Dorsolateral prefrontal cortex (tissue), 122 donors: ENCODE measurements at places on chromosomes 3 and 15.

DNA sequence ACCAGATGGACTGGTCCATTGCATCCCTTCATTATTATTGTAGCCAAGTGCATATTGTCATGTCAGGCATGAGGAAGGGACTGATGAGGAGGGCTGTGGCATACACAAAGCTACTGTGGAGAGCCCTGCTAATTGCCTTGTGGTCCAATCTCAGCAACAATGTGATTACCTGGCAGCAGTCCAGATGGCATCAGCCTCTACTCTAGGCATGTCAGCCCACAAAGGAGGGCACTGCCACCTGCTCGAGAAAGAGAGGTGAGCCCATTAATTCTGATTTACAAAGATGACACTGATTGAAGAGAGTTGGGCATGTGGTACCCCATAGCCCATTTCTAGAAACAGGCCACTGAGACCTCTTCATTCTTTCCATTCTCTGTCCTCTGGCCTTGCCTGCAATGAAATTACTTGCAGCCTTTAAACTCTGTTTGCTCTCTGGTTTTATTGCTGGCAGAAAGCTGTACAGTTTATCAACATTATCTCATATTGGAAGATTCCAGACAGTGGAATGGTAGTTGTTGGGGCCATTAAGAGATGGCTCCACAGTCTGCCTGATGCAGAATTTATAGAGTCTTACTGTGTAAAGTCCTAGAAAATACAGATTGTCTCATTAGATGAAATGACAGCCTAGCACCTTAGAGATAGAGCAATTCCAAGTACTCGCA is 307.7 kb downstream of the ARPP21 start:
- DNase-seq = no peak

- DNase-seq = no peak
Observed at GRCh38 chr3:20066850-20067617, 26.8 kb downstream of the KAT2B start.

GRCh38 chr15:39177561-39177960 is 403.3 kb upstream of the THBS1 start:
- DNase-seq = no peak

GRCh38 chr3:194816748-194817591 is 131.3 kb downstream of the FAM43A start:
- DNase-seq = no peak

GRCh38 chr3:126889276-126890201 is 93.4 kb upstream of the PLXNA1 start:
- peak; percentile 30 for DNase-seq

- no peak for DNase-seq
Observed at GRCh38 chr3:118761291-118761606, 273.4 kb downstream of the IGSF11 start.

DNA sequence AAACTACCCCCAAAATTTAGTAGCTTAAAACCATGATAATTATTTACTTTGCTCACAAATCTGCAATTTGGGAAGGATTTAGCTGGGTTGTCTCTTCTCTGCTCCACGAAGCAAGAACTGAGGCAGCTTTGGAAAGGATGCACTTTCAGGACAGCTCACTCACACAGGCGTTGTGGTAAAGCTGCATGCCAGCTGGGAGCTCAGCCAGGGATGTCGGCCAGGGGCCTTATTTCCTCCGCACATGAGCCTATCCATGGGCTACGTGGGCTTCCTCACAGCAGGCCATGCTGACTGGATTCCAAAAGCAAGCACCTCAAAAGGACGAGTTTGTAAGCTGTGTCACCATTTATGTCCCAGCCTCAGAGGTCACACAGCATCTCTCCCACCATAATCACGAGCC is 301.3 kb upstream of the IGF1R start:
- no peak for DNase-seq

DNA sequence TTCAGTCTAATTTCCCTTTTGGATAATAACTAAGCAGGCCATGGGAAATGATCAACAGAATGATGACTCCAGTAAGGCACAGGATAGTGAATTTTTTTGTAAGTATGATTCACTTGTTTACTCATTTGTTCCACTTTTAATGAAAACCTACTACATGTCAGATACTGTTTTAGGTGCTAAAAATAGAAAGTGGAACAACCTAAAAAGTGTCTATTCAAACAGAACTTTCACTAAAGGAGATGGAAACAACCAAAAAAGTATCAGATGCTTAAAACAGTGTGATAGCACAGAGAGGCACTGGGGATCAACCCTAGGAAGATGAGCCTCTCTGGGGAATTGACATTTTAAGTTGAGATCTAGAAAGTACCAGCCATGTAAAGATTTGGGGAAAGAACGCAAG is 11.1 kb downstream of the RYK start:
- DNase-seq = no peak

DNA sequence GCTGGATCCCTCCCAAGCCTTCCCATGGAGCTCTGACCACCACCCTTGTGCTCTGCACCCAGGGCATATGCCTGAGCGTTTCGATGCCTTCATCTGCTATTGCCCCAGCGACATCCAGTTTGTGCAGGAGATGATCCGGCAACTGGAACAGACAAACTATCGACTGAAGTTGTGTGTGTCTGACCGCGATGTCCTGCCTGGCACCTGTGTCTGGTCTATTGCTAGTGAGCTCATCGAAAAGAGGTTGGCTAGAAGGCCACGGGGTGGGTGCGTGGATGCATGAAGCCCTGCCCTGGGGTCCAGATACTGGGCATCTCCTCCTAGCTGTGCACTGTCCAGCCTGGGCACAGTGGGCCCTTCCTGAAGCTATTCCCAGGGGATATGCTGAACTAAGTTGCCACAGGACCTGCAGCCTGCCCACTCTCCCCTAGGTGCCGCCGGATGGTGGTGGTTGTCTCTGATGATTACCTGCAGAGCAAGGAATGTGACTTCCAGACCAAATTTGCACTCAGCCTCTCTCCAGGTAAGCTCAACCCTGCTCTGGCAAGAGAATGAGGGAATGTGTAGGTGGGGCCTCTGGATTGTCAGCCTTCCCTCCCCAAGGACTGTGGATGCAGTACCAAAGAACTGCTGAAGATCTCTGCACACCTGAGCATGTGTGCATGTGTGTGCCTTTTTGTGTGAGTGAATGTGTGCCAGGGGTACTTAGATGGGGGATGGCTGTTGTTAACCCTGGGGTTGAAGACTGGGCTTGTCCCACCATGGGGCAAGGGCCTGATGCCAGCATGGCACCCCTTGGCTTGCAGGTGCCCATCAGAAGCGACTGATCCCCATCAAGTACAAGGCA is 2.1 kb downstream of the MYD88 start:
- no peak for DNase-seq

- DNase-seq = no peak
Observed at GRCh38 chr3:16496008-16496407, 17.5 kb downstream of the RFTN1 start.
